HS-5 (cell line): ENCODE measurements at places on chromosomes 16 and 17.

- no peak for DNase-seq
Measured at GRCh38 chr16:87715658-87716057, 50.1 kb downstream of the KLHDC4 start.

GRCh38 chr16:72926177-72927070, 121.5 kb downstream of the ZFHX3 start:
- no peak for DNase-seq

- DNase-seq: no peak
Measured at GRCh38 chr17:8068736-8069586, 18.6 kb downstream of the ALOX12B start.

DNA sequence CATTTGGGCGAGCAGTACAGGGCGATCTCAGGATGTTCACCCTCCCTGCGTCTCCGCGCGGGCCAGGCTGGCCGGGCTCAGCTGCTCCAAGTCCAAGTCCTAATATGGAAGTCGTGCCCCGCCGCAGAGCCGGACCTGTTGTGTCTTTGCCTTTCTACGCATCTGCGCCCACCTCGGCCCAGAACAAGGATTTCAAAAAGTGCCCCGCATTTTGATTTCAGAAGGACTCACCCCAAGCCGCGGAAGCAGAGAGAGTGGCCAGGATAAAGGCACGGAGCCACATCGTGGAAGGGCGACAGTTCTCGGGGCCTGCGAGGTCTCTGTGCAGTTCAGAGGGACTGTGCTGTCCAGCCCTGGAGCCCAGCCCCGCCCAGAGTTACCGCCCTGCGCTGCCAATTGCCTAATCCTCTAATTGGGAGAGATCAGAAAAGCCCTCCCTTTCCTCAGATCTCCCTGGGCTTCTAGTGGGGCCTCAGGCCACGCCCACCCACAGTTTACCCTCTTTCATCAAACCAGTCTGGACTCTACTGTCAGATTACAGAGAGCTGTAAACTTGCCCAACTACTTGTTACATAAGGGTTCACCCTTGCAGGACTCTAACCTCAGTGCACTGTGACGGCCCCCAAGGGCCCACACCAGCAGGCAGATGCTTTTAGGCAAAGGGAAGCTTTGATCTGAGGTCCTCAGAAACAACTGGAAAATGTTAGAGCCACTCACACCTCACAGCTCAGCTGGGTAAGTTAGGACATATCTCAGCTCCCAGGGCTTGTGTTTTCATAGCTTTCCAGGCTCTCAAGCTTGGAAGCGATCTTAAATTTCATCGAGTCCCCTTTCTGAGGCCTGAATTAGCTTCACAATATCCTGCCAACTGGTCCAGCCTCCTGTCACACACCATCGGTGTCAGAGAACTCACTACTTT, at the start of gene CES1:
CES1 (minus strand) TSS at position 324 of the 919 bp plus-strand sequence; CDS start at position 283, 41 bp downstream.
- no peak for DNase-seq

GRCh38 chr17:37546302-37546701, 56.6 kb downstream of the DUSP14 start:
- no peak for DNase-seq

GRCh38 chr16:88651276-88651988, 579 bp upstream of the CYBA start:
- no peak for DNase-seq

DNA sequence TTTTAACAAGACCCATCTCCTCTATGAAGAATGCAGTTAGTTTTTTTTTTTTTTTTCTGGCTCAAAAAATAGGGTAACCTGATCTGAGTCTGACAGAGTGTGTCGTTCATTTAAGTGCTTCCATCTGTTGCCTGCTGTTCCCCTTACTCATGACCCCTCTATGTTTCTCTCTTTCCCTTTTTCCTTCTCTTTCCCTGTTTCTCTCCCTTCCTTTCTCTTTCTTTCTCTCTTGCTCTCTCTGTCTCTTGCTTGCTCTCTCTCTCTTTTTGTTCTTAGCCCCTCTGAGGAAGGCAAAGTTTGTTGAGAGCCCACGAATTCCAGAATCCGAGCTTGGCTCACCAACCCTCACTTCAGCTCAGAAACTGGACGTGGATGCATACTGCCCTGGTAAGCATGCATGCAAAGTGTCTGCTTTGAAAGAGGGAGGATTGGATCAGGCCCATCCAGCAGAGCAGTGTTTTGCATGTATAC, 185.0 kb downstream of the TANC2 start:
- no peak for DNase-seq

DNA sequence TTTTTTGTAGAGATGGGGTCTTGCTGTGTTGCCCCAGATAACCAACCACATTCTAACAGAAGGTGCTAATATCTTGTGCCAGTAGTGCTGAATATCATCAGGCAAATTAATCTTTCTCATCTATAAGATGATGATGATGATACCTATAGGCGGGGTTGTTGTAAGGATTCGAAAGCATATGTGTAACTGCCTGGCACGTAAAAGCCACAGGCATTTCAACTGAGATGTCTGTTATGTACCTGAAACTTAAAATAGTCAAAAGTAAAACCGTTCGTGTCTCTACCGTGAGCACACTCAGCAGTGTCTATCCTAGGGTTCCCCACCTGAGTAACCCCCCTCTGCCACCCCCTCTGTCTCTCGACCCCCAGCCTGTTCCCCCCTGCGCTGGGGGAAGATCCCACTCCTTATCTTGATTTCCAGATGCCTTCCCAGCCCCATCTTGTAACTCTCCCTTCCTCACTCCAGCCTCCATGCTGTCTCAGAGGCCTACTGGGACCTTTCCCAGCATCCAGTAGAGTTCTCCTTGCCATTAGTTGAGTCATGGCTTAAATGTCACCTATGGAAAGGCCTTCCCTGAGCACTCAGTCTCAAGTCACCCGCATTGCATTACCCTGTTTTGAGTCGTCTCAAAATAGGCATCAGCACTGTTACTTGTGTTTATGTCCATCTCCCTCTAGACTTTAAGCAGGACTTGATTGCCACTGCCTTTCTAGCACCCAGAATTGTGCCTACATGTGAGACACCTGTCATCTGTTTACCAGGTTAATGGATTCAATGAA, 34.1 kb downstream of the CDRT15 start:
- no peak for DNase-seq

GRCh38 chr16:84526794-84527531, 22.5 kb upstream of the MEAK7 start:
- DNase-seq: no peak

DNA sequence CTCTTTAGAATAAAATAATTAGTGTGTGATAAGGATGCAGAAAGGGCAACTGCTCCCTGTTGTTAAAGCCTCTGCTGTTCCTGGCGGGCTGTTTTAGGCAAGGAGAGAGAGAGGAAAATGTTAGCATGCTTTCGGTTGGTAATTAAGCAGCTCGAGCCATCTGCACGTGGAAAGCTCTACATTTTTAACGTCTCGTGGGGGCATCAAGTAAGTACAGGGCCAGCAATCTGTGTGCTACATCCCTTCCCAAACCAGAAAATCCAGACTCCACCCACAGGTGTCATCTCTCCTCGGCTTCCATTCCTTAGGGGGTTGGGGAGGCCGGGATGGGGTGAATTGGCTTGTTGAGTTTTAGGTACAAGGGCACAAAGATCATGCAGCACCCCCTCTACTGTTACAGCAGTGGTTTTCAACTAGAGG, 62.4 kb upstream of the MARCHF10 start:
- no peak for DNase-seq

DNA sequence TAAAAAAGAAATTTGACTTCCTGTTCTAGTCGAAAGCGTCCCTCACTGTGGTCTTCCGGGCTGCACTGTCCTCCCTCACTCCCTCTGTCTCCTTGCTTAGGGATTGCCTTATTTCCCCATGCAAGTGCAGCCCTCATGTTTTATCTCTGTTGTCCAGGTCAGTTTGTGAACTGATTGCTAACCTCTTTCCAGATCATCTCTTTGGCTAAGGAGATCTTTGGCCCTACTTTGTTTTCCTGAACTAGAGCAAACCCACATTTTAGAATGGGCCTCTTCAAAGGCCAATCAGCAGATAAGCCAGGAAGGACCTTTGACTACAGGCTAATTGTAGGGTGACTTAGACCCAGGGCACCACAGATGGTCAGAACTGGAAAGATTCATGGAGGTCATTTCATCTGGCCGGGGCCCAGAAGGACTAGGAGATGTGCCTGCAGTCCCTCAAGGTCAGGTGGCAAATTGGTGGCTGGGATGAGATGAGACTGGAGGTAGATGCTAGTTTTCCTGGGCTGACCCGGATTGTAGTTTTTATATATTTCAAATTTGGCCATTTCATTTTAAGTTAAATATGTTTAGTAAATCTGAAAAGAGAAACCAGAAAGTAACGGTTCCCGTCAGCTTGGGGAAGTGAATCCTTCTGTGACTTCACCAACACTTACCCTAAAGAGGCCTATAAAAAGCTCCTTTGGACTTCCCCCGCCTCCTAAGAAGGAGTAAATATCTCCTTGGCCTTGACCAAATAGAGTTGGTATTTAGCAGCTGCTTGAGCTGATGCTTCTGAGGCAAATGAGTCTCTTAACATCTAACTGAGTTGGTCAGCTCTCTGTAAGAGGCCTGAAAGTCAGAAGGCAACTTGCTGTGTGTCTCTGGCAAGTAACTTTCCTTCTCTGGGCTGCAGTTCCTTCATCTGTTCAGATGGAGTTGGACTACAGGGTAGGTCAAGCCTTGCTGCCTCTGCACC, 6.2 kb upstream of the SLC25A19 start:
- no peak for DNase-seq

DNA sequence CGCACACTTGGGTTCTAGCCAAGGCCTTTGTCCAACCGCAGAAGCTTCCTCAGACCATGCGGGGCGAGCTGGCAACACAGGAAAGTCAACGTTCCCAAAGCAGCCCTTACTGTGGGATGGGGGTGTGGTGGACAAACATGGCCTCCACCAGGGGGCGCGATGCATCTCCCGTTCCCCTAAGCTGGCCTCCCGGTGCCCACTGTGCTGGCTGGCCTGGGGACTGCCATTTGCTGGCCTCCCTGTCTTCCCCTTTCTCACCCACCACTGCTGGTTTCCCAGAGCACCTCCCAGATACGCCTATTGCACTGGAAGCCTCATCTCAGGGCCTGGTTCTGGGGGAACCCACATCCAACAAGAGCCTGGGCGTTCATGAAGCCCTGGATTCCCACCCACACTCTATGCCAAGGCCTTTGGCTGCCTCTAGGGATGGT, 145.3 kb downstream of the IRF8 start:
- no peak for DNase-seq

GRCh38 chr17:66670206-66670605, 164.7 kb upstream of the CACNG5 start:
- DNase-seq: no peak

- DNase-seq: no peak
Measured at GRCh38 chr16:67939507-67940445, 3.1 kb upstream of the PSMB10 start.

GRCh38 chr16:80971819-80972218, 34.9 kb downstream of the CMC2 start:
- DNase-seq: no peak

- no peak for DNase-seq
Measured at GRCh38 chr17:15237106-15237425, 28.1 kb downstream of the PMP22 start.

DNA sequence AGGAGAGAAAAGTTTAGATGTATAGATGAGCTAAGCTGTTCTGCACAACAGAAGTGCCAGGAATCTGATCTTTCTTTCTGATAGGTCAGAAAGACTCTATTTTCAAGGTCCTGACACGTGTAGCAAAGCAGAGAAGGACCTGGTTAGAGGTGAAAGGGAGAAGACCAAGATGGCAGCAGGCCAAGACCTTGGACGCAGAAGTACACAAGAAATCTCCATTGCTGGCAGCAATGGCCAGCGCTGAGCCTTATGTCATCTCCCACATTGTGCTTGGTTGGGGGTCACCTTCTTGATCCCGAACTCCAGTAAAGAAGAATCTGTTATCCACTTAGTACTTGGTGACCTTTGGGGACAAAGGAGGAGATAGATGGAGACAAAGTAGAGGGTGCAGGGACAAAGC, 41.8 kb upstream of the AKAP1 start:
- no peak for DNase-seq

DNA sequence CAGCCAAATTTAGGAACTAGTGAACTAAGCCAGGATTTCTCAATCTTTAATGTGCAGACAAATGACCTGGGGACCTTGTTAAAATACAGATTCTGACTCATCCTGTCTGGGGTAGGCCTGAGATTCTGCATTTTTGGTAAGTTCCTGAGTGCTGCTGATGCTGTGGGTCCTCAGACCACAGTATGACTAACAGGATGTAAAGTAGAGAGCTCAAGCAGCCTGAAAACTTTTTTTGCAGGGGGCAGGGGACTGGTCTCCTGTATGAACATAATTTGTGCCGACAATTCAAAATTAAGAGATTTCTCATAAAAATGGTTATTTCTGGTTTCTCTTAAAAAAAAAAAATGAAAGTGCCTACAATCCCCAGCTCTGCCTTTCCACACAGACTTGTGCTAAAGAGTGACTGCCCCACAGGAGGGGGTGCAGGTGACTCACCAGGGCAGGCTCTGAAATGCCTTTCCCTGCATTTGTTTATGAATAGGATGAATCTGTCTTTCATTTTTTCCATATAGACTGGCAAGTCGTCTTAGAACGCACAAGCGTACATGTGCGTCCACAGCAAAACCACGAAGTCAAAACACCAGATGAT, 271.5 kb downstream of the PHKB start:
- DNase-seq: peak; percentile 49

DNA sequence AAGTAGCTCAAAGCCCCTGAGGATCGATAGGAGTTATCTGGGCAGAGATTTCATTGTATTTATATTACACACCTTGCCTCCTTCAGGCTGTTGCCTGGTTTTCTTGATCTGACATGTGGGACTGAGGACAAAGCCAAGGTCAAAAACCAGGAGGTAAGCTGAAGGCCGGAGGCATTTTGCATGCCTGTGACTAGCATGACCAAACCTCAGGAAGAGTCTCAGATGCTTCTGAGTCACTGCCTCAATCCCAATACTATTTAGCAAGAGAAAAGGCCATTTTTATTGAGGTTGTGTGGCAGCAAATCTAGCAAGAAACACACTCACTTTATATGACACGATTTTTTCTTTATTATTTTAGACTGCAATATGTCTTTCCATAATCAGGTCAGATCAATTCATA, 968.1 kb downstream of the CDH11 start:
- no peak for DNase-seq

GRCh38 chr17:7023576-7024401, 939 bp downstream of the BCL6B start:
- DNase-seq: no peak

DNA sequence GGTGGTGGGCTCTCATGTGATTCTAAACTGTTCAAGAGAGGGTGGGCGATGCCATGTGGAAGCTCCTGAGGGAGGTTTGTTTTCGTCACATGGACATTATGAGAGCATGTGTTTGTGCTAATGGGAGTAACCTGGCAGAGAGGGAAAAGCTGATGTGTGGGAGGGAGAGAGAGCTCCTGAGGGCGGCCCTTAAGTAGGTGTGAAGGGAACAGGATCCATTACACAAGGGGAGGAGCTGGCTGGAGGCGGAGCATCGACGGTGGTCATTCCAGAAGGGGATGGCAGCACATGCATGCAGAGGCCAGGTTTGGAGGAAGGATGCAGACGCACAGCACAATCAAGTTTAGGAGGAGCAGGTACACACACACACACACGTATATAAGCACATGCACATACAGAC, 197.5 kb downstream of the RPTOR start:
- no peak for DNase-seq

GRCh38 chr16:84544031-84544773, 39.7 kb upstream of the MEAK7 start:
- DNase-seq: no peak

GRCh38 chr16:29815793-29816693, at the start of gene PAGR1:
Gene PAGR1 (plus strand): TSS chr16:29816152. CDS start chr16:29816526, 374 bp downstream.
- DNase-seq: peak; percentile 98
